ENCODE measurements at places on chromosomes 11 and 22.

- DNase-seq, result no peak
These were observed 877 bp downstream of the SLC25A17 start for GRCh38 chr22:40818192-40818746.

DNA sequence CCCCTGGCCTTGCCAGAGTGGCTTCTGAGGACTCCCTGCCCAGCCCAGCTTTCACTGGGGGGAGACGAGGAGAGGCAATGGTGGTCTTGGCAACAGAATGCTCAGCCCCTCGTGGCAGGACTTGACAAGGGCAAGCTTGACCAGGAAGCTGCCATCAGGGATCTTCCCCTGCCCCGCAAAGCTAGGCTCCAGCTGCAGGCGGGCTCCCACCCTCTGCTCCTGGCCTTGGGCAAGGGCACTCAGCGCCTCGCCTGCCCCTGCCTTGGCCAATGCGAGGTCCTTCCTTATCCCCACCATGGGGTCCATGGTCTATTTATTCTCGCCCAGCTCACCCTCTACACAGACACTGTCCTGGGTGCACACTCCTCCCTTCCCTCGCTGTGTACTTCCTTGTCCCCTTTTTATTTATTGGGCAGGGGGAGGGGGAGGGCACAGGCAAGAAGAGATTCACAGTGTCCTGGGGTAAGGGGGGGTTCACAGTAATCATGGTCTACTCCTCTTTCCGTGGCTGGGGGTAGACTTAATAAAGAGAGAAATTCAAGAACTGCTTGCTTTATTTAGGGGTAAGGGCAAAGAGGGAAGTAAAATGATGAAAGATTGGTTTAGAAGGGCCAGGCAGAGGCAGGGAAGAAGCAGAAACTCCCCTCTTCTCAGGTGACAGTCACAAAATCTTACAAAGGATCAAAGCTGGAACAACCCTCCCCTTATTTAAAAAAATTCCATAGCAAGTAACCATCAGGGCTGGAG is 1.6 kb downstream of the GPHA2 start:
- DNase-seq, result no peak

DNA sequence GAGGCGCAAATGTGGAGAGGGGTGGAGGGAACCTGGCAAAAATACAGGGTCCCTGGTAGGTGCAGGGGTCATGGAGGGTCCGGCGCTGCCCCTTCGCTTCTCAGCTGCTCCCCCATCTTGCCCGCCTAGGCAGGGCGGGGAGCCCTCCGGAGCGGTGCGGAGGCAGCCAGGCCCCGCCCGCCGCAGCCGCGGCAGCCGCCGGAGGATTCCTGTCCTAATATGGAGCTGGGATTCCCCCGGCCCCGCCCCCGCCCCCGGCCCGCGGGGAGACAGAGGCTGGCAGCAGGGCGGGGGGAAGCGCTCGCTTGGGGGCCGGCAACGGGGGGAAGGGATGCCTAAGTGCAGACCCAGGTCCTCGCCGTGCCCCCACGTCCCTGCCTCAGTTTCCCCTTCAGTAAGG is 1.0 kb upstream of the NPAS4 start:
- no peak for DNase-seq

GRCh38 chr11:103942646-103943045 is 93.8 kb upstream of the DDI1 start:
- no peak for DNase-seq

DNA sequence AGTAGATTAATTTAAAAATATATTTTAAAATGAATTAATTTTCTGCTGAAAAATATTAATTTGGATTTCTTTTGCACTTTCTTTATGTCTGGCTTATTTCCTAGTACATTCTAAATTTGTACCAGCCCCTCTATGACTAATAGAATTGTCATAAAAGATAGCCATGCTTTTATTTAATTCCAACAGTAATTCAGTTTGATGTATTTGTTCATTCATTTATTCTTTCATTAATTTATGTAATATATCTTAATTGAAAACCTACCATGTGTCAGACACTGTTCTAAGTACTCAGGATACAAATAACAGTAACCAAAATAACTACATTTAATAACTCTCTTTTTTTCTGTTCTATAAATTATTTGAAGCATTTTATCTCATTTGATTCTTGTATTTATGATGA is 264.0 kb upstream of the CCDC179 start:
- no peak for DNase-seq

DNA sequence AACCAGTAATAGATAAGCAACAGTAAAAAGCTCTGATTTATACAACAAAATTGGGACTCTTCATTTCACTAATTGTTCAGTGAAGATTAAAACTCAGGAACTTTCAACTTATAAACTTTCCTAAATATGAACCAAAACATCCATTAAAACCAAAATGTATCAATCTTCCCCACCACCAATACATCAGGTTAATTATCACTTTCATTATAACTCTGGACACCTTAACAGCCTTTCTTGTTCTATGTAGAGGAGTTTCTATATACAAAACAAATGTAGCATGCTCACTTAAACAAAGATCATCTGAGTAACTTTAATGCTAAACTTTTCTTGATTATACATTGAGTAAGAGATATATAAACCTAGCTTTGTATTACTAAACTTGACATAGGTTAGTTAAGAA is 74.7 kb downstream of the ST14 start:
- no peak for DNase-seq

- no peak for DNase-seq
These were observed 412.2 kb downstream of the LRRC4C start for GRCh38 chr11:41047229-41047628.

DNA sequence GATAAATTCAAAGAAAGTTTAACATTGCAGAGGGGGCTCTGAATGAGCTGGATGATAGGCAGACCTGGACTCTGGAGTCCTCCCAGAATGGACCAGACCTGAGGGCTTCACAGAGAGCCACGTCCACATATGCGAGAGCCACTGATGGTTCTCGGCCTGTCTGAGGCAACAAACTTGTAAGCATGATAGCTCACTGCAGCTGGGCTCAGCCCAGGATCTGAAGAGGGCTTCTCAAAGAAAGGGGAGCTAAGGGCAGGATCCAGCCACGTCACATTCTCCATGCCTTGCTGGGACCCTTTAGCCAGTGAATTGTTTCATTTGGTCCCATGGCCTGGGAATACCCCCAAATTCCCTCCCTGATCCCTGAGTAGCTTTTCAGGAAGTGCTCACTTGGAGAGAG is 98.9 kb downstream of the ATXN10 start:
- no peak for DNase-seq

DNA sequence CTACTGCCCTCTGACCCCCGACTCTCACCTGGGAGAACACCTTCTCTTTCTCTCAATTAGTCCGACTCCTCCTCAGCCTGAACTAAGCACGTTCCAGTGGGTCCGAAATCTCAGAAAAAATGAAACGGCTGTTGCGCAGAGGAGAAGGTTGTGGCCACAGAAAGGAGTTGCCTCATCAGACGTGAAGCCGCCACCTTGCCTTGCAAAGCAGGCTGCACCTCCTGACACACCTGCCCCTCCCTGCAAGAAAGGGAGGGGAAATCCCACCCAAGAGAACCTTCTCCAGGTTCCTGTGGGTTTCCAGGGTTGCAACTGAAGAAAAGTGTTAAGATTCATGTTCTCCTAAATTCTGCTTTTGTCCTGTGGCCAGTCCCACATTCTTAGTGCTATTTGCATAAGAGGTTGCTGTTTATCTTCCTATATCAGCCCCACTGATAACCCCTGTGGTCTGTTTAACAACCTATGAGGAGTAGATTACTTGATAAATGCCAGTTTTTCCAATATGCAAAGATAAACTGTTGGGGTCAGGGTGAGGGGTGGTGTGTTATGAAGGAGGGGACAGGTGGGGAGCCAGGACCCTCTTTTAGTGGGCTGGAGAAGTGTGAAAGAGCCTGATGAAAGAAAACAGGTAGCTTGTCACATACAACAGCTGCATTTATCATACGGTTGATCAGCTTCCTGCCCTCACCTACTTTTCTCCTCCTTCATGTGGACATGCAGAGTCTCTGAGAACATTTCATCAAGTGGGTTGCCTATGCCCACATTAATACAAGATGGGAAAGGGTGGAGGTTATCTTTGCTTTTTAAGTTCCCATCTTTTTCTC is 18.2 kb downstream of the ZBTB16 start:
- no peak for DNase-seq

- no peak for DNase-seq
These were observed 921 bp downstream of the C1QTNF5 start for GRCh38 chr11:119339589-119340334.

- peak; percentile 50 for DNase-seq
These were observed 496.4 kb downstream of the BUD13 start for GRCh38 chr11:116276051-116277044.

DNA sequence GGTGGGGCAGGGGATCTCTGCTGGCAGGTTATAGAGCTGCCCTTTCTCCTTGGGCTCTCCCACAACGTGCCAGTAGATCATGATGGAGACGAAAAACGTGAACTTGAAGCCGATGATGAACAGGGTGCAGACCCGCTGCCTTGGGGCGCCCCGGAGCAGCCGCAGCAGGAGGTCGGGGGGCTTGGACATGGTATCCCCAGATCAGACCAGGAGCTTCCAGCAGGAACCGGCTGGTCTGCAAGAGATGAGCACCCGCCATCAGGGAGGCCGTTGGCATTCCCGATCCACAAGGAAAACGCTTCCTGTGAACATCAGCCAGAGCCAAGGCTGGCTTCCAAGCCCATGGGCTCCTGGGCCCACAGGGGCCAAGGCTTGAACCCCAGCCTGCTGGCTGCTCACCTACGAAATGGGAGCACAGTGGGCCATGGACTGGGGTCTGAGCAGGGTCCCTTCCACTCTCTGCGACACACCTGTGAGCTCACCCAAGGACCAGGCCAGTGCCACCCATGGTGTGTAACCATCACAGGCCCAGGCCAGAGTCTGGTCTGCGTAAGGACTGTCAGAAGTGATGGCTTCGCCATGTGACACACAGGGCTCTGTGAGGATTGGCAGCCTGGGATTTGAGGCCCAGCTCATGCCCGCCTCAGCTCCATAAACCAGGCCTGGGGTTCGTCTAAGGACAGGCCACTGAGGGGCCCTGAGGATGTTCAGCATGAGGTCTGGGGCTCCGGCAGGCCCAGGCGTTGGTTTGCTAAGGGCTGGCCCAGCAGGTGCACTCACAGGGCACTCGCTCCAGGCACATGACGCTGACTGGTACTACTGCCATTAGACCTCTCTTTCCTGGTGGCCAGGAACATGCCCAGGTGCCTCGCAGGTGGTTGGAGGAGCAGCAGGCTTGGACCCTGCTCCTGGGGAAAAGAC is 26.6 kb downstream of the A4GALT start:
- no peak for DNase-seq

DNA sequence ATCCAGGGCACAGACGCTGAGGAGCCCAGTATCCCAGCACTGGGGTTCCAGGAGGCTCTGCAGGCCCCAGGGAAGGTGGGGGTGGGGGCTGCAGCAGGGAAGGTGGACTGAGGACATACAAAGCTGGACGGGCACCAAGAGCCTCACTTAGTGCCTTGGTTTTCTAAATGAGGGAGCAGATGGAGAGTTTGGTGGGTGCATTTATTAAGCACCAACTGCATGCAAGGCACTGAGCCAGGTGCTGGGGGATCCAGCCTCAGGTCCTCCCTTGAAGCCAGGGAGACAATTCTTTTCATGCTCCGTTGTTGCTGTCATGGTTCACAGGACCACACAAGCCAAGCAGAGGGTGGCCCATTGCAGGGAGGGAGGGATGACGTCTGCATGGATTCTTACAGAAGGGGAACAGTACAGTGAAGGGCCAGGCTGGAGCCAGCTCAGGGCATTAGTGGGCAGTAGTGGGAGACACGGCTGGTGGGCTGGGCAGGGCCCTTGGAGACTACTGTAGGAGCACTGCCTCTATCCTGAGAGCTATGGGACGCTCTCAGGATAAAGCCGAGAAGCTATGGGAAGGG is 65.0 kb downstream of the MACROD1 start:
- DNase-seq, result no peak

- no peak for DNase-seq
These were observed 150.7 kb downstream of the PGR start for GRCh38 chr11:100978939-100979338.

- no peak for DNase-seq
These were observed 3.2 kb downstream of the DGAT2 start for GRCh38 chr11:75771646-75772410.

- no peak for DNase-seq
These were observed 30.5 kb downstream of the ARAP1 start for GRCh38 chr11:72721689-72722049.

GRCh38 chr11:66842896-66843775 is at the start of gene RCE1:
TSS of gene RCE1 (plus strand) at chr11:66843441. CDS start at chr11:66843456, 15 bp downstream.
- DNase-seq, result peak; percentile 53

GRCh38 chr11:35990170-35990569 is 46.3 kb downstream of the LDLRAD3 start:
- no peak for DNase-seq

- no peak for DNase-seq
These were observed 134.0 kb upstream of the TEAD1 start for GRCh38 chr11:12540075-12540680.

DNA sequence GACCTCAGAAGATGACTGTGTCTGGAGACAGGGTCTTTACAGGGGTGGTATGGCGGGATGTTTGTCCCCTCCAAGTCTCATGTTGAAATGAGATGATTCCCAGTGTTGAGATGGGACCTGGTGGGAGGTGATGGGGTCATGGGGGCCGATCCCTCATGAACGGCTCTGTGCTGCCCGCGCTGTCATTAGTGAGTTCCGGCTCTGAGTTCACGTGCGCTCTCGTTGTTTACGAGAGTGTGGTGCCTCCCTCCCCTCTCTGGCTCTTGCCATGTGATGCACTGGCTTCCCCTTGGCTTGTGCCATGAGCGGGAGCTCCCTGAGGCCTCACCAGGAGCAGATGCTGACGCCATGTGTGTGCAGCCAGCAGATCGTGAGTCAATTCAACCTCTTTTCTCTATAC is 830.8 kb downstream of the TBC1D22A start:
- DNase-seq, result no peak

DNA sequence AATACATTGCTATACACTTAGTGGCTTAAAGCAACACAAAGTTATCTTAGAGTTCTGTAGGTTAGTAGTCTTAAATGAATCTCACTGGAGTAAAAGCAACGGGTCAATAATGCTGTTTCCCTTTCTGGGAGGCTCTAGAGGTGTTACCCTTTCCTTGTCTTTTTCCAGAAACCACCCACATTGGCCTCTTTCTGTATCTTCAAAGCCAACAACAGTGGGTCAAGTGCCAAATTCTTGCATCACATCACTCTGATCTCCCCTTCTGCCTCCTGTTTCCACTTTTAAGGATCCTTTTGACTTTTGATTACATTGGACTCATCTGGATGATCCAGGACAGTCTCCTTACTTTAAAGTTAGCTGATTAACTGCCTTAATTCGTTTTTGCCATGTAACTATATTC is 93.6 kb downstream of the DDX10 start:
- no peak for DNase-seq

DNA sequence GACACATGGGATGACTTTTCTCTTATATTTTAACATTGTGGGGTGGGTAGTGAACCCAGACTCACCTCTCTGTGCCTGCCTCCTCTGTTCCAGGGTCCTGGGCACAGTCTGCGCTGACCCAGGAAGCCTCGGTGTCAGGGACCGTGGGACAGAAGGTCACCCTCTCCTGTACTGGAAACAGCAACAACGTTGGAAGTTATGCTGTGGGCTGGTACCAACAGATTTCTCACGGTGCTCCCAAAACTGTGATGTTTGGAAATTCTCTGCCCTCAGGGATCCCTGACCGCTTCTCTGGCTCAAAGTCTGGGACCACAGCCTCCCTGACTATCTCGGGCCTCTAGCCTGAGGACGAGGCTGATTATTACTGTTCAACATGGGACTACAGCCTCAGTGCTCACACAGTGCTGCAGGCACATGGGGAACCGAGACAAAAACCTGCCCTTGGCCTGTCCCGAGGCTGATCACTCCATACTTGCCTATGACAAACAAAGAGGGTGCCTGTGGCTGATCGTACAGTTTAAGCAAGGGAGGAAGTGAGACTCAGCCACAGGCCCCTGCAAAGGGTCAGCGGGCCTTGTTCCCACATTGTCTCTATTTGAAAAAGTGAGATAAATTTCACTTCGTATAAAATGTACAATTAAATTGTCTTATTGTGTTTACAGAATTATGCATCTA is 43.7 kb upstream of the TOP3B start:
- DNase-seq, result no peak

Measured in LNCaP clone FGC (cell line).